Renal cortical epithelial cell (primary cell): ENCODE measurements at places on chromosomes 5 and 9.

GRCh38 chr9:1157836-1158235, 107.7 kb downstream of the DMRT2 start:
- DNase-seq, result no peak

DNA sequence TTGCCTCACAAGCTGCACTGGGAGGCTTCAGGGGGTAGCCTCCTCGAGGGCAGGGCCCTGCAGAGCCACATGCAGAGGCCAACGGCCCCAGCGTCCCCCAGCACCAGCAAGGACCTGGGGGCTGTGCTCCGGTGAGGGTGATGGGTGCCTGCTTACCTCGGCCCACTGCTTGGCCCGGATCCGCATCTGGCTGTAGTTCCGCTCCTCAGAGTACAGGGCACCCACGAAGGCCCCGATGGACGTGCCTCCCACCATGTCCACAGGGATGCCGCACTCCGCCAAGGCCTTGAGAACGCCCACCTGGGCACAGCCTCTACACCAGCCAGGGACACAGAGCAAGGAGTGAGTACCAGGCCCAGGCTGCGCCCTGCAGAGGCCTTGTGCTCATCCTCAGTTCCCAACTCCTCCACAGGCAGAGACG, 8.0 kb upstream of the NSMF start:
- no peak for DNase-seq

DNA sequence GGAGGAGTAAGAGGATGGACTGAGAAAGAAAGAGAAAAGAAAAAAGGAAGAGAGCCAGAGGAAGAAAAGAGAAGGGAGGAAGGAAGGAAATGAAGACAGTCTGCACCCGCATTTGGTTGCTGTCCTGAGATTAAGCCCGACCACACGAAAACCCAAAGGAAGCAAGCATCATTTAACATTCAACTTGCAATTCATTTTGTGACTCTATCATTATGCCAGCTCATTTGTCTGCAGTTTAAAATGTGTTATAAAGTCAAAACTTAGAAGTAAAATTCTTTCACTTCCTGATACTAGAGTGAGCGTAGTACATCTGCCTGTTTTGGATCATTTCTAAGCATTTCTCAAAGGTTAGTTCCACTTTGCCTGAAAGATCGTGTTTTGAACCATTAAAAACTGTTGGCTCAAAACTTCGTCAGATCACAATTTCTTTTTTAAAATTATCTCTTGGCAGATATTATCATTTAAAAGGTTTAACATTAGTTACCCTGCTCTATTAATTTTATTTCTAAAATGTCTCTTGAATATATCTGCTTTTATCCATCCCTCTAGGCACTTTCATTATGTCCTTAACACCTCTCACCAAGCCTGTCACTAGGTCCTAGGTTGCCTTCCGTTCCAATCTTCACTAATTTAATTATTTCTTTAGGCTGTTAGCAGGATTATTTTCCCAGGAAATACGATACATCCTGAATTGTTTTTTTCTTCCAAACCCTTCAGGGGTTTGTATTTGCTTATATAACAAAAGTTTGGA, 240.9 kb downstream of the TLE4 start:
- no peak for DNase-seq

DNA sequence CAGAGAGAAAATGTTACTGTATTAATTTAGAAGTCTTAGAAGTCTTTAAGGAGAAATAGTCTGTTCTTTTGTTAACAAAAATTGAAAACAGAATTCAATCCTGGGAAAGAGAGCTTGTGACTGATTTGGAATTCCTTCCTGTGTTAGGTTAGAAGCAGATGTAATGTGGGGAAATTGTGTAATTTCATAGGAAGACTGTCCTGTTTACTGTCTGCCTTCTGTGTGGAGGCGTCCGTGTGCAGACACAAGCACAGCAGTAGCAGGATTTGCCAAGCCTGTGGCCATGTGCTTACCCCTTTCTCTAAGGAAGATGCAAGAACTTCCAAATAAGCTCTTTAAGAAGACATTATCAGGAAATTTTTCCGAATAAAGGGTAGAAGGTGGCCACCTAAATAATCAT, 36.7 kb upstream of the F2R start:
- DNase-seq, result no peak

GRCh38 chr9:91778031-91778430, 172.0 kb downstream of the ROR2 start:
- no peak for DNase-seq

- DNase-seq, result no peak
Observed at GRCh38 chr5:72271702-72272101, 48.3 kb downstream of the MRPS27 start.

- no peak for DNase-seq
Observed at GRCh38 chr9:6271508-6272228, 56.1 kb downstream of the IL33 start.

- no peak for DNase-seq
Observed at GRCh38 chr5:83034036-83034435, 43.2 kb downstream of the TMEM167A start.

- DNase-seq, result no peak
Observed at GRCh38 chr5:81854485-81854884, 103.6 kb upstream of the SSBP2 start.

- no peak for DNase-seq
Observed at GRCh38 chr5:148416921-148417320, 33.2 kb downstream of the FBXO38 start.

DNA sequence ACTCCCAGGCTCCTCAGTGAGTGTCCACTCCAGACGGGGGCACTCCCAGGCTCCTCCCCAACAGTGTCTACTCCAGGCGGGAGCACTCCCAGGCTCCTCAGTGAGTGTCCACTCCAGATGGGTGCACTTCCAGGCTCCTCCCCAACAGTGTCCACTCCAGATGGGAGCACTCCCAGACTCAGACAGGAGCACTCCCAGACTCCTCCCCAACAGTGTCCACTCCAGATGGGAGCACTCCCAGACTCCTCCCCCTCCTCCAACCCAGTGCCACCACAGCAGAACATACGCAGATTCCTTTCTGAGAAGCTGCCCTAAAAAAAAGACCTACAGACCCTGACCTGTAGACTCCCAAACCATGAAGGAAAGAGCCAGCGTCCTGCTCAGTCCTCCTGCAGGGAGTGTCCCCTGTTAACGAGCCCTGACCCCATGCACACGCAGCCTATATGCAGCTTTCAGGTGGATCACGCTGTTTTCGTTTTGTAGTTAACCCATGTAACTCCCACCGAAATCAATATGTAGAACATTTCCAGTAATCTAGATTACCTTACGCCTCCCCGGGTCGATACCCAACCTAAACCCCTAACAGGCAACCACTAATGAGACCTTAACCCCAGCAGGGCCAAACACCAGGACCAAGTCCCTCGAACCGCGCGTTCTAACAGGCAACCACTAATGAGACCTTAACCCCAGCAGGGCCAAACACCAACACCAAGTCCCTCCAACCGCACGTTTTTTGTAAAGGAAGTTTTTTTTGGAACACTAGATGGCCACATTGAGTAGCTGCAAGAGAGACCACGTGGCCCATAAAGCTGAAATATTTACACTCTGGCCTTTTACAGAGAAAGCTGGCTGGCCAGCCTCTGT, 15.7 kb downstream of the PNPLA7 start:
- peak; percentile 70 for DNase-seq

DNA sequence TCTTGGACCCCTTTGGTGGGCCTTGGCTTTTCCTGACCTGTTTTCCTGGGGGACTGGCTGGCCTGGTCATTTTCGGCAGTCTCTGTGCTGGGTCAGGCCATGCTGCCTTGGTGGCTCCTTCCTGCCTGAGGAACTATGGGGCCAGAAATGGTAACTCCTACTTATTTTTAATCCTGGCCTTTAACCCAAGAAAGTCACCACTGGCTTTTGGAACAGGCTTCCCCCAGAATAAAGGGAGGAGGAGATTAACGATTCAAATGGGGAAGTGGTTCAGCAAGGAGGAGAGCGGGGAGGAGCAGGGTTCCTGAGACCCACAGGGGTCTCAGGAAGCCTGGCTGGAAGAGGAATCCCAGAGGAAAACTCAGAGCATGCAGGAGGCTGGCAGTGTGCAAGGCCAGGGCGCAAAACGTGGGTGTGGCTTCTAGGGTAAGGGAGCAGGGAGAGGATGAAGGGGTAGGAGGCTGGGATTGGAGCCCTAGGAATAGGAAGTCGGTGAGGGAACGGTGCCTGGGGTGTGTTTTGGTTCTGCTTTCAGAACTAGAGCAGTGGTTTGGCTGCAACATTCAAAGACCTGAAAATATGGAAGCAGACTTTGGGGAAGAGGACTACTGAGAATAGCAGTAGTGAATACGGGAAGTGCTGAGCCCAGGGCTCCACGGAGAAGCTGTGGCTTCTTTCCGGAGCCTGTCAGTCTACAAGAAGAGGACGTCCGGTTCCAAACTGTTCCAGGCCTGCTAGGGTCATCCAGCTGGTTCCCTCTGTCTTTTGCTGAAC, 271.1 kb upstream of the KLF4 start:
- no peak for DNase-seq
